ENCODE measurements at places on chromosomes 1 and 21.

DNA sequence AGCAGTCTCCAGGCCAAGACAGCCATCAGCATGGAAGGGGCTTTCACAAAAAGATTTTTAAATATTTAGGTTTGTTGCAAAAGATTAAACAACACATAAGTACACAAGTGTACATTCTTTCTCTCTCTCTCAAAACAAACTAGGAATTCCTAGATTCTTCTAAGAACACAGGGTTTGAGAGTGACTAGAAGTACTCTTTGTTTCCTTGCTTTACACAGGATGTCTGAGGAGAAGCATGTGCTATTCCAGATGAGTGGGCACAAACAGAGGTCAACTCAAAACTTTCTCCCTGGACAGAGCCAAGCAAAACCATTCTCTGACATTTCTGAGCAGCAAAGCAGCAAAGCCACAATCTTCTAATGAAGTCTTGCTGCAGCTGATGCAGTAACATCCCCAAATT, 210.6 kb upstream of the HOOK1 start:
- DNase-seq, result no peak

GRCh38 chr21:34009193-34009592, 64.2 kb upstream of the MRPS6 start:
- DNase-seq, result no peak

GRCh38 chr21:31577271-31577670, 82.2 kb upstream of the SOD1 start:
- no peak for DNase-seq

DNA sequence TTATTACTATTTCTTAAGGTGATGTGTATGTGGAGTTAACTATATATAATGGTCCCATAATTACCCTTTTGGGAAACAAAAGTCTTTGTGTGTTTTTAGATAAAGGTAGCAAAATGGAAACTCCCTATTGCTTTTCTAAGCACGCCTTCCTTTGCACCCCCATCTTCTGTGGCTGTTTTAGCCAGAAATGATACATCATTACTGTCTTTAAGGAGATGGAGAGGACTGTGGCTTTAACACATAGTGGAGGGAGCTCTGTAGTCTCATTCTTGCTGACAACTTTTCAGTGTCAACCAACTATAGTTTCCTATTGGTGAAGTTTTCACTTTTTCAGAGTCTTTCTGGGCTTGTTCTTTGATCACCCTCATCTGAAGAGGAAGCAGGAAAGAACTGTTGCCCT, 1.0 kb downstream of the APOBEC4 start:
- DNase-seq, result no peak

GRCh38 chr1:47617381-47618221, 179.8 kb downstream of the FOXD2 start:
- DNase-seq, result no peak

All from activated T-cell treated with anti-CD3 and anti-CD28 coated beads for 4 hours (primary cell).